Kasumi-1 (cell line): ENCODE measurements at places on chromosomes 2 and 18.

- no peak for DNase-seq
Measured at GRCh38 chr2:182043861-182044260, 58.2 kb downstream of the PPP1R1C start.

DNA sequence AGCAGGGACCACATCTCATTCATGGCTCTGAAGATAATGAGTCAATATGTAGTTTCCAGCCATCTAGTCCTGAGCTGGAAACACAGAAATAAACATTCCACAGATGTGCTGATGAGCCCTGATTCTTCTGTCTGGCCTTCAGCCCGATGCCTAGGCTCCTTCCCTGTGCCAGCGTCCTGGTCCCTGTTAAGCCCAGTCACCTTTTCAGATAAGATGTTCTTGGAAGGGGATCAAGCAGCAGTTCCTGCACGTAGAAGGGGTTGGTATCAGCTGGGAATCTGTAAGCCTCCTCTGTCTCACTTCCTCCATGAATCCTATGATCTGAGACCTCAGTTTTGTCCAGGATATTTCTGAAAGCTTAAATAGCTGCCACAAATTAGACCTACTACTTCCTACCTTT is 149.3 kb downstream of the TTC32 start:
- DNase-seq = no peak

GRCh38 chr2:25453199-25453905 is 111.6 kb upstream of the DNMT3A start:
- no peak for DNase-seq

- DNase-seq = peak; percentile 56
Measured at GRCh38 chr2:142254031-142254430, 123.2 kb upstream of the LRP1B start.

- no peak for DNase-seq
Measured at GRCh38 chr2:71672826-71673795, 219.8 kb downstream of the DYSF start.

GRCh38 chr2:68765739-68766375 is 31.2 kb downstream of the ARHGAP25 start:
- peak; percentile 48 for DNase-seq

DNA sequence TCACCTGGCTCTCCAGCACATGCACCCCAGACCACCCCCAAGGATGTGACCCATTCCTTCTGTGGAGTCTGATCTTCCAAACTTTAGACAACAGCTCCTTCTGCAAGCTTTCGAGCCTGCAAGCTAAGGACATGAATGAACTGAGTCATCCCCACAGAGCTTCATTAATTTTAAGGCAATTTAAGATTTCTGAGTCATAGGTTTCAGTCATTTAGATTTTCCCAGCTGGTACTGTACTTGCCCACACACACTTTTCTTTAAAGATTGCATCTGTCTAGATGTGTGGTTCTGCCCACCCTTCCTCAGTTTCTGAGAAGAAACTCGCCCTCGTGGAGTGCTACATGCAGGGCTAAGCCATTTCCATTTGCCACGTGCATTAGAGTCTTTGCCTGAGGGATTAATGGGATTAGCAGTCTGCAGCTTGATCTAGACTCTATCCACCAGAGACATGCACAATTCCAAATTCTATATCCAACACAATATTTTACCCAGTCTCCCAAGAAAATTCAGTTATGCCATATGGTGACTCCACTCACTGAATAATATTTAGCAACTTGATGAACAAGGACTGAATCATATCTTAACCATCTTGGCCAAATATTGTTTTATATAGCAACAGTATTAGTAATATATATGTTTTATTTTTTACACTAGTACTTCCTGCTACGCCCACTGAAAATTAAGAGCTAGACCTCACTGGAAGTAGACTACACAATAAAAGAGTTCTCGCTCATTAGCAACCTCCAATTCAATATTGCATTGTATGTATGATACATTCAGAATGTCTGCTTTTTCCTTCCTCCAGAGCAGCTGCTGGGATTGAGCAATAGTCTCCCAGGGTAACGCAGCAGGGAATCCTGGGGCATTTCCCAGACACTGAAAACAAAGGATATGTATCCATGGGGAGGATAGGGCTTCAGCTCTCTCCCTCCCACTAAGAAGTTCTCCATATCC is 14.3 kb upstream of the TRIB2 start:
- no peak for DNase-seq

GRCh38 chr18:43046322-43046721 is 69.2 kb downstream of the RIT2 start:
- no peak for DNase-seq

DNA sequence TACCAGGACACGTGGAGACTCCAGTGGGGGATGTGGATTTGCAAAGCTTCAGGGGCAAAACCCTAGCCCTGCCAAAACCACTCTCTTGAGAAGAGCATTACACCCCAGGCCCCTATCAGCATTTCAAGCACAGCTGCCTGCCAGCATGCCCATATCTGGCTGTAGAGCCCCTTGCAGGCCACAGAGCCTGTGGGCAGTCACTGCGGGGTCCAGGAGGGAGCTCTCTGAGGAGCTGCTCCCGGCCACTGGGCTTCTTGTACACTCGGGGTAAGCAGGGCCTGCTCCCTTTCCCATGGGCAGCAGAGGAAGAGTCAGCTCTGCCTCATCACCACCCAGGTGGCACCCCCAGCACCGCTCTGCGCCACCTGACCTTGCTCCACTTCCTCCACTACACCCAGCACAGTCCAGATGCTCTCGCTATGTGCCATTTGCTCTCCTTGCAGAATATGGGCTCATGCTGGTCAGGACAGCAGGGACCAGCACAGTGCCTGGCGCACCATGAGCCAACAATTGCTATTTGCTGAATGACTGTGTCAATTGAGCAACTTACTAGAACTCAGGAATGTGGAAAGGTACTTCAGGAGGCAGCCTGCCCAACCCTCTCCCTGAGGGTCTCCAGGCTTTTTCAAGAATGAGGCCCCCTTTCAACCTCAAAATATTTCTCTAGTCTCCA is 7.4 kb downstream of the CHST10 start:
- no peak for DNase-seq

DNA sequence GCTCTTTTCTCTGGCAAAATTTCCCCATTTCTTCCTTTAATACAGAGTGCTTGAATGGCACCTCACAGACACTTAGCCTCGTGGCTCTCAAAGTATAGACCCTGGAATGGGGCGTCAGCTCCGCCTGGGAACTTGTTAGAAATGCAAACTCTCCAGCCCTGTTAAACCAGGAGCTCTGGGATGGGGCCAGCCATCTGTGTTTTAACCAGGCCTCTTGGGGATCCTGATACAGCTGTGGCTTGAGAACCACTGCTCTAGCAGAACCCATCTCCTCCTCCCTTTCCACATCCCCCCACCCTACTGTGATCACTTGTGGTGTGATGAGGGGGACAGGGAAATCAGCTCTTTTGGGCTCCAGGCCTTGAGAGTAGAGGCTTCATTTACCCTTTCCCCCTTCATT is 15.9 kb downstream of the LTBP1 start:
- DNase-seq = no peak

DNA sequence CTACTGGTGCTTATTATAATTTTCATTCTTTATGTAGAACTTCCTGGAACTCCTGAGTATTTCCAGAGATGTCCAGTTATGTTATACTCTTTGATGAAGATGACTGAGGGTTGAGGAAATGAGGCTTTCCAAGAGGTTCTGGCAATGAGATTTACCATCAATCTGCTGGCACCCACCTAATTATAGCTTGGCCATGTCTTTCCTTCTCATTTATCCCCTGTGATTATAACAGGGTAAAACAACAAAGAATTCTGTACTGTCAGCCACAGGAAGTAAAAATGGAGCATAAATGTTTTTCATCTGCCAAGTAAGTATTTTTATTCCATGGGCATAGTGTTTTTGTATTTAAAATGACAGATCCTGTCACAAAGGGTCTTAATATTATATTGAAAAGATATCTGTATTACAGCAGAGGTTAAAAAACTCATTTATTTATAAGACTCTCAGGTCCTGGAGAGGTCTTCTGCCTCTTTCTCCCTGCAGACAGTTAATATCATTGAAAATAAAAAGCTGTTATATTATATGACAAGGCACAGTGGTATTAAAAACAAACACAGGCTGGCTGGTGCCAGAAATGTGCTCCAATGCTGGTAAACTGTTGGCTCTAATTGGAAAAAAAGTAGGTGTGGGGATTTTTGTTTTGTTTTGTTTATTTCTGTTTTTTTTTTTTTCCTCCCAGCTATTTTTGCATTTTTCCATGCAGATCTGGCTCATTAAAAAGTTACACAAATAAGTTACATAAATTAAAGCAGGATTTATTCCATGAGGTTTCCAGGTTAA is 1764.1 kb upstream of the CELF4 start:
- no peak for DNase-seq

- DNase-seq = no peak
Measured at GRCh38 chr2:11750917-11751316, 4.5 kb downstream of the LPIN1 start.

GRCh38 chr18:9139400-9140039 is 2.9 kb downstream of the ANKRD12 start:
- DNase-seq = no peak

DNA sequence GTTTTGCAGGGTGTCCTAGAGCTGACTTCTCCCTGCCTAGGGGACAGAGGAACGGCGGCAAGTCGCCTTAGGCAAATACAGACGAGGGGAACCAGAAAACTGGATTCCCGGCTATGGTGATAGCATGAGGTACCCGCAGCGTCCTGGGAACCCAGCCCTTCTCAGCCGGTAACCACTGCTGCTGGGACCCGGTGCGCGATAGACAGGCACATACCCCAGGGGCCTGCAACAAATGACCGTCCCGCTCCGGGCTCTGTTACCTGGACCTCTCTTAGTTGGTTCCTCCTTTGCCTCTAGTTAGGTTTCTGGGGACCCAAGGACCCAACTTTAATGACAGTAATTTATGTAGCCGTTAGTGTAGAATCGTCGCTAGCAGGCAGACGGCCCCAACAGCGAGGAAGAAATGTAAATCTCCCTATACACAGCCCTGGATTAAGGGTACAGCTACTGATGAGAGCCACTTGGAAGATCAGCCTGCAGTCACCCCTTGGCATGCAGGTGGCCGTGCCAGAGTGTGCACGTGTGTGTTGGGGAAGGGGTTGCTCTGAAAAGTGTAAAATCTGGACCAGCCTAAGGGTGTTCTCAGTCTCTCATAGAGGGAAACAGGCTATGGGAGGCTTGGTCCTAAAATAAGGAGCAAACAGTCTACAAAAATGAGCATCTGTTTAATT is 819 bp upstream of the SERPINE2 start:
- DNase-seq = no peak

- DNase-seq = no peak
Measured at GRCh38 chr2:121887513-121888188, 132.2 kb downstream of the TSN start.

DNA sequence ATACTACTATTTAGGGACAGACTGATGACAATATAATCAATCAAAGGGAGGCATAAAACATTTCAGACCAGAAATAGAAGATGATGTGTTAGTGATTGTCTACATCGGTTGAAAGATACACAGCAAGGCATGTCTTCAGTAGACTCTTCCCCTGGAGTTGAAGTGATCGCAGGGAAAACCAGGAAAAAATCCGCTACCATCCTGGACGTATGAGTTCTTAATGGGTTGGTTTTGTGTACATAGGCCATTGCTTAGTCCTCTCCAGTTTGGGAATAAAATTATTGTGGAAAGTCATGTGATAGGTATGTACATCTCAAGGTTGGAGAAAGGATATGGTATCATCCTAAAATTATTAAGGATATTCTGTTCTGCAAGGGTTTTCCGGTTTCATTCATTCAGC is 4.3 kb downstream of the APCDD1 start:
- DNase-seq = no peak

GRCh38 chr2:206361407-206362045 is 81.8 kb upstream of the ADAM23 start:
- DNase-seq = no peak

GRCh38 chr2:235148201-235149170 is 196.7 kb downstream of the SH3BP4 start:
- no peak for DNase-seq

DNA sequence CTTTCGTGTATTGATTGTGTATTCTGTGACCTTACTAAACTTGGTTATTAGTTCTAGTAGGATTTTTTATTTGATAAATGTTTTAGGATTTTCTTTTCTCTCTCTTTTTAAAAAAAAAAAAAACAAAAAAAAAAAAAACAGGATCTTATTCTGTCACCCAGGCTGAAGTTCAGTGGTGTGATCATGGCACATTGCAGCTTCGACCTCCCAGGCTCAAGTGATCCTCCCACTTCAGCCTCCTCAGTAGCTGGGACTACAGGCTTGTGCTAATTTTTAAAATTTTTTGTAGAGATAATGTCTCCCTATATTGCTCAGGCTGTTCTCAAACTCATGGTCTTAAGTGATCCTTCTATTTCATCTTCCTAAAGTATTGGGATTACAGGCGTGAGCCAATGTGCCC is 19.0 kb downstream of the TTLL4 start:
- no peak for DNase-seq

DNA sequence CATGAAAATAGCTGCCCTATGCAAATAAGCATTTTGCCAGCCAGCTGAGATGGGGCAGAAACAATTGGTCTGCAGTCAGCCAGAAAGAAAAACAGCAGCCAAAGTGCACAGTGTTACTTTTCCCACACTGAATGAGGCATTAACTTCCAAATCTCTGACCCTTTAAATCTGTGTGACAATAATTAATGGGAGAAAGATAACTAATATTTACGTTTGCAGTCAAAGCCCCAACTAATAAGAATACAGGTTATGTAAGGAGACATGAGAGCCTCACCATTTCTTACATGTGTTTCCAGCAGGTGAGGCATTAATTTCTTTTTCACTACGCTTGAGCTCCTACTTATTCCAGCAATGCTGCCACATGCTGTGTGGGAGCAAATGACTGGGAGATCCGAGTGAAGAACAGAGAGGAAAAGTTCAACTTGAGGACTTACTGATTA is 339.0 kb downstream of the SATB2 start:
- DNase-seq = no peak

DNA sequence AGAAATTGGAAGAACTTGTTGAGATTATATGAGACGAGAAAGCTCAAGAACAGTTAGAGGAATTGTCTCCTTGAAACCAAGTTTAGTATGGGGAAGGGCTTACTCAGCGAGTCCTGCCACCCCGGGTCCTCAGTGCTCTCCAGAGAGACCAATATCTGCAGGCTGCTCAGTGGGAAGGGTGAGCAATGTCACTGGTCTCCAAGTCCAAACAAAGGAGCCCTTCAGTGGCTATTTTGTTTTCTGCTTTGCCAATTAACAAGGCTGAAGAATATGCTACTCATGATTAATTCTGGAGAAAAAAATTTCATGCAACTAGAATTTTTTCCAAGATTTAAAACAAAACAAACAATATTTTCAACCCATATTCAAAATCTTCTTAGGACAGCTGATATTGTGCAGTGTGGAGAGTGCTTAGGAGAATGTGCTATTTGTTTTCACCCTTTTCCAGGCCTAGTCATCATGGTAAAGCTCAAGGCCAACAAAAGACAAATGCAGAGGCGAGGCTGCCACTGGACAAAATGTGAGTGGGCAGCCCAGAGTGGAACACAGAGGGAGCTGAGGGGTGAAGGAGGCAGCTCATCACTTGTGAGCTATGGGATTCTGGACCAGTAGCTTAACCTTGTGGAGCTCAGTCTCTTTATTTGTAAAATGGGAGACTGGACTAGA is 83.8 kb upstream of the TMEM17 start:
- DNase-seq = no peak

GRCh38 chr18:57850063-57850462 is 46.9 kb upstream of the ATP8B1 start:
- no peak for DNase-seq

GRCh38 chr2:52074130-52074719 is 1042.3 kb upstream of the NRXN1 start:
- no peak for DNase-seq

- DNase-seq = peak; percentile 25
Measured at GRCh38 chr2:10909050-10909995, 2.4 kb upstream of the KCNF1 start.

- no peak for DNase-seq
Measured at GRCh38 chr2:227248876-227249275, 76.2 kb upstream of the MFF start.
